ENCODE measurements at places on chromosomes 3 and 15.

DNA sequence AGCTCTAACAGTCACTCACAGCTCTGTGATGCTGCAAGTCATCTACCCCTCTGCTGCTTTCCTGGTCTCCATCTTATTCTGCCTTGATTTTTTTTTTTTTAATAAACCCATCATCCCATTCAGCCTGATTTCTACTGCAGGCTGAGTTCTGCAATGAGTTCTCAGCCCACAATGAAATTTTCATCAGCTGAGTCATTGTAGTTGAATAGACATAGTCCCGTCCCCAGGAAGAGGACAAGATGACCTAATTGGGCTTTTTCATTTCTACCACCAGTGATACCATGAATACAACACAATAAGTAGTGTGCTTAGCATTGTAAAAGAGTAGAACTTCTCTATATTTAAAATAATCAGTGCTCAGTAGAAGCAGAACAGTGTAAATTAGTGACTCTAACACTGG, 59.3 kb downstream of the C3orf85 start:
- no peak for DNase-seq

GRCh38 chr3:72690629-72691028, 157.6 kb downstream of the SHQ1 start:
- DNase-seq: no peak

GRCh38 chr3:197335428-197336132, 37.2 kb upstream of the DLG1 start:
- no peak for DNase-seq

DNA sequence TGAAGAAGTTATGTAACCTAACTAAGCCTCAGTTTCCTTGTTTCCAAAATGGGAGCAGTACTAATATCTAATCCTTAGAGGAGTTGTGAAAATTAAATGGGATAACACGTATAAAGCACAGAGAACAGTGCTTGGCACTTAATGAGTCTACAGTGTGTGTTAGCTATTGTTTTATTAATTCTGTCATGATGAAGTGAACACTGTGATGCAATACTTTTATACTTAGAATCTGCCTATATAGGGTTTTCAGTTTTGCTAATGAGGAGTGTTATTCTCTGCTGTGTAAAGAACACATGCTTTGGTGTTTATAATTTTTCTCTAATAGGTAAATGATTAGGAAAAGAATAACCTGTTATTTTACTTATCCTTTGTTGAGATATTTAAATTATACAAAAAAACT, 65.2 kb downstream of the MBNL1 start:
- no peak for DNase-seq

DNA sequence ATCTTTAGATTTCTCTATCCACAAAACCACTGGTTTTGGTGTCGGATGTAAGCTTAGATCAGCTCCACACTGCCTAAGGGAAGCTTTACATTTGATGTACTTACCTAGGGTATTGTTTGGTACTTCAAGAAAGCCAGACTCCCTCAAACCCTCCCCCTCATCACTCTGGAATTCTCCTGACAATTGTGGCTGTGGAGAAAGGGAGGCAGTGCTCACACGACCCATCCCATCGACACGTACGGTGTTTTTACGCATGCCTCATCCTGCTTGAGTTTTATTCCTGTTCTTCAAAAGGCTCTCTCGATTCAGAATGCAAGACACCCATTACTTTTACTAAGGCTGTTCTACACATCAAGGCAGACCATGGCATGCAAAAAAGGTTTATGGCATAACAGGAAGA, 67.3 kb upstream of the ONECUT1 start:
- no peak for DNase-seq

DNA sequence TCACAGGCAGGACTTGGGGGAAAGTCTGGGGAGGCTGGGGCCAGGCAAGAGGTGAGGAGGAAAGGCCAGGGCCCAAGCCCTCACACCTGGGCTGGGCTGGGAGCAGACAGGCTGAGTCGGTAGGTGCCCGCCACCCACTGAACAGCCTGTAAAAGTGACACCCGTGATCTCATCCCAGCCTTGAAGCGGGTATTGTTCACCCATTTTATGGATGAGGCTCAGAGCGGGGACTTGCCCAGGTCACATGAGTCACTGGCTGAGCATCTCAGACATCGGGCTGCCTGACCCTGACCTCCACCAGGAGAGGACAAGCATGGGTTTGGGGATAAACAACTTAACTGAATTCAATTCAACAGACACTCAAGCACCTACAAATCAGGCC, 52.0 kb upstream of the CTSH start:
- no peak for DNase-seq

DNA sequence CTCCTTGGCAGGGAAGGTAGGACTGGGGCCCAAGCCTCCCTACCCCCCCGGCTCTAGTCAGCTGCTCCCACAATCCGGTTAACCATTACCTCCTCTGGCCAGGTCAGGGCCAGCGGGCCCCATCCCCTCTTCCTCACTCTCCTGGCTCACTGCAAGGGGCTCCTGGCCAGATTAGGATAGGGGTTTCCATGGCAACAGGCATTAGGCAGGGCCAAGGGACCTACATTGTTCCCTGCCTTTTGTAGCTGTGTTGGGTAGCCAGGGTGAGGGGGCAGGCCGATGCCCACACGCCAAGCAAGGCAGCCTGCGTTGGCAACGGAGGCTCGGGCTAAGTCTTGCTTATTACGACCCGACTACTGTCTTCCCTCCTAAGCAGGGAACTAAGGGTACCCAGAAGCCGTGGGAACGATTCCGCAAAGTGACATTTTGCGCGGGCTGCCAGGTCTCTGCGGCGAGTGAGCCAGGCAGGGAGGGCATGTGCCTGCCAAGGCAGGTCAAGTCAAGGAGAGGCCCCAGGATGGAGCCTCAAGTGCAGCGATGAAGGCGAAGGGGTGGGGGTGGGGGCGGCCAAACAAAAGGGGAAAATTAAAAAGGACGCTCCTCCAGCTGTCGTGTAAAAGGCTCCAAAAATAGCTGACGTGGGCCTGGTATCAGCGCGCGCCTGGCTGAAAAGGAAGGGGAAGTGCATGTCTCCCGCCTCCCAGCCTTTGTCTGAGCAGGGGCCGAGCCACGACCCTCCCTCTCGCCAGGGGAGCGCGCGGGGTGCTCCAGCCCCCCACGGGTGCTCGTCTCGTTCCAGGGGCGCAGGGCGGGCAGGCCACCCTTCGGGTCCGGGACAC, 919 bp downstream of the IDH2 start:
- no peak for DNase-seq

DNA sequence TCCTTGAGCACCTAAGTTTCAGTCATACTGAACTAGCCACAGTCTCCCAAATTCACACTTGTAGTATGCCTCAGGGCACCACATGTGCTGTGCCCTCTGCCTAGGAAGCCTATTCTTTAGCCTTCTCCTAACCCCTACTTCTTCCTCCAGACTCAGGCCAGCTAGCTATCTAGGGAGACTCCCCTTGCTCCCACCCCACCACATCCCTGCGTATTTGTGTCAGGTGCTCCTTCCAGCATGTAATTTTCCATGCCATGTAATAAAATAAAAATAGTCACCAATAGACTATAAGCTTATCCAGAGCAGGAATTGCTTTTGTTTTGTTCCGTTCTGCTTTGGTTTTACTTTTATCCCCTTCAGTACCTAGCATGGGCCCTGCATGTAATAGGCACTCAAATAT, 14.9 kb upstream of the GJD2 start:
- no peak for DNase-seq

DNA sequence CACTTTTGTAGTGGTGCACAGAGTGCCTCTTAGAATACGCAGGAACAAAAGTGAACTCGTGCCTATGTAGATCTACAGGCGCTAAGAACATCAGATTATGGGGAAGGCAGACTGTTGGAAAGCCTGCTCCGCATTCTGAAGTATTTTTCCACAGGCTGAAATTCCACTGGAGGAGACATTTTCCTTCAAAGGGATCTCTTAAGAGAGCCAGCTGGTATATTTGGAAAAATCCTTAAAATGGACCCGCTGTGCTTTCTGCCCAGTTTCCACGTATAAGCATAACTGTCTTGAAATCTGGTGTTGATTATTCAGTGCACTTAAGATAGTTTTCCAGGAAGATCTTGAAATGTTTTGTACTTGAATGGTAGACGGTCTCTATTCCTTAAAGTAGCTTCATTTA, 34.7 kb upstream of the ICE2 start:
- DNase-seq: no peak

DNA sequence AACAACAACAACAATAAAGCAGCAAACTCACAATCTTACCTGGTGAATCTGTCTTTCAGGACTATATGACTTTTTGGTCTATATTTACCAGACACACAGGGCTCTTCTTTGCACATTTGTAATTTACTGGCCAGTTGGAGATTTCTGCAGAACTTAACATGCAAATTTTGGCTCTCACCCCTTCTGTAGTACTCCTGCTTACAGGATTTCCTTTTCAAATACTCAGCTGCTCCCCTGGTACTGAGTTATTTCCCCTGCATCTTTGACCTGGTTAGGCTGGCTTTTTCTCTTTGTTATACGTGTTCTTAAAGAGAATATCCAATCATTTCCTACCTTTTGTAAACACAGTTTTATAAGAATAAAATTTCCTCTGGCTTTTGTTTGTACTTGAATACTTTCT, 228.0 kb downstream of the MBNL1 start:
- no peak for DNase-seq

DNA sequence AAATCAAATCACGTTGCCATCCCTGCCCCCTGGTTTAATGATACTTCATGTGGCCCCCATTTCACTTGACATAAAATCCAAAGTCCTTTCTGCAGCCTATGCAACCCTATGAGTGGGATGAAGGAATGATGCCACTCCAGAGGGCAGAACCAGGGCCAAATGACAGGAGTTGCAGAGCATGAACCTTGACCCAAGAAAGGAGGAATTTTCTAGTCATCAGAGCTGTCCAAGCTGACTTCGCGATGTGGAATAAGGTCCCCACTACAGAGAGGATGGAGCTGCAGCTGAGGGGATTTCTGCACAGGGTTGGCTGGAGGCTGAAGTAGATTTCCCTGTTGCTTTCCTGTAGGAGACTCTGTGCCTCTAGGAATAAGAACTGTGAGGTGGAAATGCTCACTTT, 15.8 kb upstream of the EPHB3 start:
- DNase-seq: no peak

DNA sequence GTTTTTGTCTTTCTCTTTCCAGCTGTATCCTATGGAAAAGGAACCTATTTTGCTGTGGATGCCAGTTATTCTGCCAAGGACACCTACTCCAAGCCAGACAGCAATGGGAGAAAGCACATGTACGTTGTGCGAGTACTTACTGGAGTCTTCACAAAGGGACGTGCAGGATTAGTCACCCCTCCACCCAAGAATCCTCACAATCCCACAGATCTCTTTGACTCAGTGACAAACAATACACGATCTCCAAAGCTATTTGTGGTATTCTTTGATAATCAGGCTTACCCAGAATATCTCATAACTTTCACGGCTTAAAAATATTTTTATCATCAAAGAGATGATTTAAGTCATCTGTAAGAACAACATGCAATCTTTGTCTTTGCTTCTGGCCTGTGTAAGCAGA, 44.9 kb upstream of the PARP14 start:
- DNase-seq: no peak

DNA sequence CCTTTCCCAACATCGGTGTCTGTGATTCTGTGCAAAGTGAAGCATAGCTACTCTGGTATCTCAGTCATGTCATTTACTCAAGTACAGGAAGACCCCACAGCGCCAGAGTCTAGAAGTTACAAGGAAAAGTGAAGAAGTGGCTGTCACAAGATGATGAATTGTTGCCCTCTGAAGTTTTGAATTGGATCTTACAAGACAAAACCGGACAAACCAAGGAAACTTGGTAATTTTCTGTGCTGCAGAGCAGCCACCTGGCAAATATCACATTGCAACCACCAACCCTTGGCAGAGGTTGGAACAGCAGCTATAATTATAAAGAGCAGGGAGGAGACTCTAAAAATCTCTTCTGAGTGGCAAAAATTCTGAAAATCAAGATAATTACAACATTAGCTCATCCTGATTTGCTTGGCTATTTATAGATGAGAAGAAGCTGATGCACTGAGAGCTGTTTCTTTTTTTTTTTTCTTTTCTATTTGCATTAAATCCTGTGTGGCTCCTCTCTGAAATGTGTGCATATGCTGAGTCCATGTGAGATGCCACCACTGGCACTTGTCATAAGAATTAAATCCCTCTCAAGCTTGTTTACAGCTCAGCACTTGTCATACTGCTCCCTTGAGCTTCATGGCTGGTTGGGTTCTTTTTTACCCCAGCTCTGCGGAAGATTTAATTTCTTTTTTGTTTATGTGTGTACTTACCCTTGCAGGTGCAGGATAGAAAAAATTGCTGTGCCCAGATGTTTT, 68.0 kb upstream of the MNS1 start:
- no peak for DNase-seq

DNA sequence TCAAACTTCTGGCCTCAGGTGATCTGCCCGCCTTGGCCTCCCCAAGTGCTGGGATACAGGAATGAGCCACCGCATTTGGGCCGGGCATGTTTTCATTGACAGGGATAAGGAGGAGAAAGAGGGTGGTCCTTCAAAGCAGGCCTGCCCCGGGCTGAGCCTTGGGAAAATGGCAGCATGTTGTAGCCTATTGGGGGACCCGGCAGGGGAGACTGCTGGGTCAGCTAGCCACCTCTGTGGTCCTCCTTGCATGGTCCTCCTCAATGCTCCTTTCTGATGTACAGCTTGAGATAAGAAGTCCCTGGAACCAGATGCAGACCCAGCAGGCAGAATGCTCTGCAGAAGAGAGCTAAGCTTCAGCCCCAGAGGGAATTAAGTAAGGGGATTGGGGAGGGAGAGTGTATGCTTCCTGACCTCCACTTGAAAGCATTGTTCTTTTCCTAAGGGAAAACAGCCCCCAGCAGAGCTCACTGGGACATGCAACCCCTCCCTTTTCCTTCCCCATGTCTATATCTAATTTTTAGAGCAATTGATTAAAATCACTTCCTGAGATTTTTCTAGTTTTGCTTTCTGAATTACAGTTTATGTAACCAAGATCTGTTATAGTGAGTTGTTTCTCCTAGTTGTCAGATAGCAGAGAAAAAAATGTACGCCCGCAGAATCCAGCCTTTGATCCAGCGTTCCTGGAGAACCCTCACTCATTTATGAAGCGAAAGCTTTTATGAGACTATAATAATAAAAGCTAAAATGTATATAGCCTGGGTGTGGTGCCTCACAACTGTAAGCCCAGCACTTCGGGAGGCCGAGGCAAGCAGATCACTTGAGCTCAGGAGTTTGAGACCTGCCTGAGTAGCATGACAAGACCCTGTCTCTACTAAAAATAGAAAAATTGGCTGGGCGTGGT, 48.7 kb upstream of the VILL start:
- no peak for DNase-seq

- no peak for DNase-seq
These were observed at the start of gene TEX55 for GRCh38 chr3:119145500-119146167. TSS of gene TEX55 (plus strand) at chr3:119146165. CDS start at chr3:119146190, 25 bp downstream.
